ENCODE measurements at places on chromosomes 12 and 14. TPM values are rescaled to one million over a fixed set of nuclear protein-coding genes. Genes with fewer than 3 reads are reported as not detected.

Gene MAPK1IP1L
- total RNA-seq: 75.2 TPM

Gene HOXC6
- 0.43 TPM for total RNA-seq

Gene TAS2R14
- total RNA-seq: 1.3 TPM

Gene EP400
- 23.1 TPM for total RNA-seq

Gene CBLN3
- 1.2 TPM for total RNA-seq

Gene CD4
- total RNA-seq: 3.8 TPM

Gene FBXL14
- 6.9 TPM for total RNA-seq

Gene ADAM20
- 0.78 TPM for total RNA-seq

Gene C12orf50
- total RNA-seq: 0.05 TPM

Gene RAB5B
- total RNA-seq: 108 TPM

Gene OTUB2
- 0.30 TPM for total RNA-seq

Gene CABP1
- total RNA-seq: 2.8 TPM

Gene PRR13
- 61.5 TPM for total RNA-seq

Gene C12orf56
- not detected for total RNA-seq

Gene WNT1
- not detected for total RNA-seq

Gene DCN
- total RNA-seq: 480 TPM

Gene LIN7A
- 17.3 TPM for total RNA-seq

Gene RNASE2
- 0.89 TPM for total RNA-seq

Gene CLSTN3
- total RNA-seq: 5.7 TPM

Gene TMPRSS12
- total RNA-seq: not detected

Gene CD27
- not detected for total RNA-seq

Gene CDC42BPB
- 81.8 TPM for total RNA-seq

Gene KRT73
- total RNA-seq: not detected

Gene TRIM9
- total RNA-seq: 1.5 TPM

Gene PTGER2
- 0.75 TPM for total RNA-seq

Gene TMEM233
- total RNA-seq: 1.2 TPM

Gene RNASE7
- total RNA-seq: not detected

Gene KRT4
- total RNA-seq: not detected

Gene INSM2
- total RNA-seq: not detected

Gene SALL2
- total RNA-seq: 2.6 TPM

Gene INHBC
- not detected for total RNA-seq
